ENCODE measurements at places on chromosomes 3 and 15. TPM values are rescaled to one million over a fixed set of nuclear protein-coding genes. Genes with fewer than 3 reads are reported as not detected.

DNA sequence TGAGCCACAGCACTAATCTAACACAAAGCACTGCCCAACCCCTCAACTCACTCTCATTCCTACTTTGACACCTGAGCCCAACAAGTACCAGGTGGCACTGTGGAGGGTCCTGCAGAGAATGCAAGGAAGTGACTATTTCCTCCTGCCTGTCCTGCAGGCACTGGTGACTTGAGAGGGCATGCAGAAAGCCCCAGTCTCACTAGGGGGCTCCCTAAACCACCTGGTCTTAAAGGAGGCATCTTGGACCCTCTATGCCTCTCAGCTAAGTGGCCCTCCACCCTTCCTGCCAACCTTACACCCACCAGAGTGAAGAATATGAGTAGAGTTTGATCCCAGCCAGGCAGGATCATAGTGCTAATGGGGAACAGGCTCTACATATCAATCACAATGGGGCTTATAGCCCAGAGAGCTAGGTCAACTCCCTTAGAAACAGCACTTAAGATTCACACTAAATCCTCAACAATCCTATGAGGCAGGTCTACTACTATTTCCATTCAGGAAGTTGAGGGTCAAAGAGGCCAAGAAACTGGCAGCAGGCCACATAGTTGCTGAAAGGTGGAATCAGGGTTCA lies 15.2 kb downstream of the TRAIP start:
- no peak for DNase-seq
- no peaks in the 10 kb centered on the region for H3K36me3 ChIP-seq
- H3K27me3 ChIP-seq: no peaks in the 10 kb centered on the region
- H3K4me3 ChIP-seq: no peak overlapping the region

Gene GBE1
- total RNA-seq: 16.9 TPM

Gene TBC1D23
- total RNA-seq: 41.2 TPM

- no peak overlapping the region for H3K4me3 ChIP-seq
- H3K4me1 ChIP-seq: no peaks in the 10 kb centered on the region
- H3K36me3 ChIP-seq: no peaks in the 10 kb centered on the region
- no peaks in the 10 kb centered on the region for H3K27me3 ChIP-seq
- no peak overlapping the region for H3K27ac ChIP-seq
These were observed 39.0 kb upstream of the BLM start for GRCh38 chr15:90677807-90678790.

Gene PAK6
- not detected for total RNA-seq

Gene HDC
- total RNA-seq: not detected

All from Peyer's patch (tissue), 4 donors.